Stimulated activated naive CD4-positive, alpha-beta T cell (primary cell): ENCODE measurements at places on chromosomes 6 and 20.

GRCh38 chr6:68572975-68573374 is 62.1 kb upstream of the ADGRB3 start:
- no peak for DNase-seq

DNA sequence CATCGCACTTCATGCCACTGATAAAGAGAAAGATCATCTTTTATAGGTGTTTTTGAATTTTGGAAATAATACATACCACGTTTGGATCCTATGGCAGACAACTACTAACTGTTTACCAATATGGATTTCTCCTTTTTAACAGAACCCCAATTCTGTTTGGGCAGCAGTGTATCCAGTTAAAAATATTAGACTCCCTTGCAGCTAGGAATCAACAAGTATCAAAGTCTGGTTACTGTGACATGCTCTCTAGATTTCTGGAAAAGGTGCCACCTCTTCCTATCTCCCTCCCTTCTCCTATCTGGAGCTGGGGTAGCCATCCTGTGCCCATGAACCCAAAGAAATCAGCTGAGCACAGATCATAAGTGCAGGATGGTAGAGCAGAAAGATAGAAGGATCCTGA is 54.1 kb upstream of the DTNBP1 start:
- DNase-seq: no peak

DNA sequence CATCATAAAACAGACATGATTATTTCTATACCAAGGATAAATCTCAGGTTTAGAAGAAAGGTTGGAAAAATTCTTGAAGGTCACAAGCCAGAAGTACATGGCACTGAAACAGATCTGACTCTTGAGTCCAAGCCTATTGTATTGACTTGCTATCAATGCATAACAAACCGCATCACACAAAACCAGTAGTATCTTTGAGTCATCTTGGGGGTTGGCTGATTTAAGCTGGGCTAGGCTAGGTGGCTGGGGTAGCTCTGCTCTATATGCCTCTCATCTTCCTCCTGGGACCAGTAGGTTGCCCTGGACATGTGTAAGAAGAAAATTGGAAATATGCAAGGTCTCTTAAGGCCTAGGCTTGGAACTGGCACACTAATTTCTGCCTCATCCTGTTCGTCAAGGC is 37.0 kb upstream of the RAB23 start:
- no peak for DNase-seq

DNA sequence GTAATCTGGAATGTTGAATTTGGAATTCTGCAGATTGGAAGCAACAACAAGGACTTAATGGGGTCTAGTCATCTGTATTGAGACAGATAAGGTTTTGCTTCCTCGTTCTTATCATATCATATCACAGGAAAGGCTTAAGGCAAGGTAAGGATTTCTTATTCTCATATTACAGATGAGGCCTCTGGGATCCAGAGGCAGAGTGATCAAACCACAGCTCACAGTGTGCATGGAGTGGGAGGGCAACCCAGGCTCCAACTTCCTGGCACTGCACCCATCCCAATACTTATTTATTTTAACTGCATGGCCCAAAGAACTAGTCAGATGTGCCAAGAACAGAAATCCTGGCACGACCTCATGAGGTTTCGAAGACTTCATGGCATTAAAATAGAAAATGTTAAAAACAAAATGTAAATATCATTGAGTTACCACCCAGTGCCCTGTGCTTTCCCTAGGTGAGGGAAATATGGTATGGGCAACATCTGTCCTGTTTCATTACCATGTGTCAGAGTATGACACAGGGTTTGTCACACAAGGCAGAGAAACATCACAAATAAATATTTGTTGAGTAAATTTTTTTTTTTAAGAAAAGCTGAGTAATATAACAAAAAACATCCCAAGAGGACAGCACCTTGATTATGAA is 191.9 kb downstream of the ISM1 start:
- no peak for DNase-seq

DNA sequence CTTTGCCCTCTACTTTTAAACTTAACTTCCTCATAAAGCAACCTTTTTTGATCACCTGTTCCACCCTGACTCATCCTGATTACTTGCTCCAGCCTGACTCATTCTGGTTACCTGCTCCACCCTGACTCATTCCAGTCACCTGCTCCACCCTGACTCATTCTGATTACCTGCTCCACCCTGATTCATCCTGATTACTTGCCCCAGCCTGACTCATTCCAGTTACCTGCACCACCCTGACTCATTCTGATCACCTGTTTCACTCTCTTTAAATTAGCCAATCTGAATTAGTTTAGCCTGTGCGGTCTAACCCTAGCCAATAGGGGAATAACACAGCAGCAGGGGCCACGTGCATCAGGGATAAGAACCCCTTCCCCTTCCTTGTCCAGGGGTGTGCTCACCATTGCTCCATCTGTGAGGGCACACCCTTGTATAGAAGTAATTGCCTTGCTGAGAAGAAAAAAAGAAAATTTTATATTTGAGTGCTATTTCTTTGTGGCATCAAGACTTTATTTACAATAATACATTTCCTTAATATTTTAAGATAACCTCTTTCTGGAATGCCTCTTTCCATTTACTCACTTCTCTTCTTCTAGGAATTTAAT is 17.9 kb downstream of the HLA-G start:
- no peak for DNase-seq
